MCF 10A (cell line): ENCODE measurements at places on chromosomes 1 and 21.

DNA sequence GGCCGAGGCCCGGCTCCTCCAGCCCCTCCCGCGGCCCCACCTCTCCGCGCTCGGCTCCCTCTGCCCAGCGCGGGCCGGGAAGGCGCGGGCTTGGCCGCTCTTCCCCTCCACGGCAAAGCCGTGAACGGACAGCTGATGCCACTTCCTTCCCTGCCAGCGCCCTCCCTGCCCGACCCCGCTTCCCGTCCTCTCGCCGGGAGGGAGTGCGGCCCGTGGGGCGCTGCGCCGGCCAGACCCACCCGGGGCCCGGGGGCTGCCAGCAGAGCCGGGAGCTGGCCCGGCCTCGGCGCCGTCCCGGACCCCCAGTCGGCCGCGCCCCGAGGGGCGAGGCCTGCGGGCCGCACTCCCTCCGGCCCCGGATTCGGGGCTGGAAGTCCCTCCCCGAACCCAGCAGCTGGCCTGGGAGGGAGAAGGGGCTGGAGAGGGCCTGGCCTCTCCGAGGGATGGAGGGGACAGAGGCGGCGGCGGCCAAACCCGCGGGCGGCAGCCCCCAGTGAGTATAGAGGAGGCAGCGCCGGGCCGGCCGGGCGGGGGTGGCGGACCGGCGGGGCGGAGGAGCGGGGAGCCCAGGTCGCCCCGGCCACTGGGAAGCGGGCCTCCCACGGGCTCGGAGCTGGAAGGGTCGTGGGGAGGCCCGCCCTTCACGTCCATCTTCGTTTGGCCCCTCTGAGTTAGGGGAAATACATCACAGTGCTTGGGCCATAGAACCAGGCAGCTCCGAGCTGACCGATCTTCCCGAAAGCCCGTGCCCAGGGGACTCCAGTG, at the start of gene KIAA1614:
Gene KIAA1614, plus strand, starts transcription at position 97 of the 765 bp plus-strand sequence. Its CDS starts 347 bp downstream, at position 444.
- DNase-seq, result no peak

DNA sequence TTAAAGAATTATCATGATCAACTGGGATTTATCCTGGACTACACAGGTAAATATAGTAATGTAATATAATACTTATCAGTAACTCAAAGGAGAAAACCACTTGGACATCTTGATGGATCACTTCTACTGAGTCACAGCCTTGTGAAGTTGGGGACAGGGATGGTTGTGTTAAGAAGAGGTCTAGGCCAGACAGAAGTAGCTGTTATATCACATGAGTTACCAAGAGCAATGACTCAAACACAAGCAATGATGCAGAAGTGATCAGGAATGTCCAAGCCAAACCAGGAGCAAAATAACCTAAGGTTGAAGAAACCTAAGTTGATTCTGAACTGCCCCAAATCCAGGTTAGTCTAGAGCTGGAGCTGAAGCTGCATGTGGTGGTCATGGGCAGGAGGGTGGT, 424.5 kb upstream of the DAB1 start:
- DNase-seq, result no peak

GRCh38 chr1:165605246-165605645, 25.8 kb upstream of the MGST3 start:
- DNase-seq, result no peak

DNA sequence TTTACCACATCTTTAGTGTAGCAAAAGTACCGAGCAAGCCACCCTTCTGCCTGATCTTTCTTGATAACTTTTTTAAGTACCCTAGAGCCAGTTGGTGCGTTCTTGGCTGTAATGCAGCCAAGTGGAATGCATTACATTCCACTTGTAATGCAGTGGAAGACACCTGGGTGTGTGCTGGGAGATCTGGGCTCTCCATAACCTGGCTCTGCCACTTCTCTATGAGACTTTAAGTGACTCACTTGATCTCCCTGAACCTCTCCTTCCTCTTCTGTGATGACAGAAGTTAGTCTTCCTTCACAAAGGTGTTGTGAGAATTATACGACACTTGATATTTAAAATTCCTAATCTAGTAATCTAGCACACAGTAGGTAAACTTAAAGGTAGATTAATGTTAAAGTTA, 35.3 kb upstream of the NFIA start:
- no peak for DNase-seq

DNA sequence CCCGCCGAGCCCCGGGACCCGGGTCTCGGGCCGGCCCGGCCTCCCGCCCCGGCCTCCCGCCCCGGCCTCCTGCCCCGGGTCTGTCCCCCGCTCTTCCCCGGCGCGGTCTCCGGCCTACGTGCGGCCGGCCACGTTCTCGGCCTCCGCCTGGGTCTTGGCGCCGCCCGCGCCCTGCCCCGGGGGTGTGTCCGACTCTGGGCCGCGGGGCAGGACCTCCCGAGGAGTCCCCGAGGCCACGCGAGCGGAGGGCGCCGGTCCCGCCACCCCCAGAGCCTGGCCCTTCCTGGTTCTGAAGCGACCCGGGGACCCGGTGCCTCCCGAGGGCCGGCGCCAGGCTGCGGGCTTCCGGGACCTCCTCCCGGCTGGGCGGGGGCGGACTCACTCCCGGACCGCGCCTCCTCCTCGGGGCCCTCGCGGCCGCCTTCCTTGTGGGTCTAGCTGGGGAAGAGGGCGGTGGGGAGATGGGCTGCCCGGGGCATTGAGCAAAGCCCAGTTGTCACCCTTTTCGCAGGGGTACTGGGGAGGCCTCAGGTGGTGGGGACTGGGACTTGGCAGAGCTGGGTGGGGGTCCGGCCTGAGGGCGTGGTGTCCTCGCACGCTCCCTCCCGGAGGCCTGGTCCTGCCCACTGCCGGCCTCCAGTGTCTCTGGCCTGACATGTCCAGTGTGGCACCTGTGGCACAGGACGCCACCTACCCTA, 558 bp downstream of the PFKL start:
- DNase-seq, result peak; percentile 57

GRCh38 chr1:83942914-83943313, 56.0 kb downstream of the TTLL7 start:
- DNase-seq, result no peak

DNA sequence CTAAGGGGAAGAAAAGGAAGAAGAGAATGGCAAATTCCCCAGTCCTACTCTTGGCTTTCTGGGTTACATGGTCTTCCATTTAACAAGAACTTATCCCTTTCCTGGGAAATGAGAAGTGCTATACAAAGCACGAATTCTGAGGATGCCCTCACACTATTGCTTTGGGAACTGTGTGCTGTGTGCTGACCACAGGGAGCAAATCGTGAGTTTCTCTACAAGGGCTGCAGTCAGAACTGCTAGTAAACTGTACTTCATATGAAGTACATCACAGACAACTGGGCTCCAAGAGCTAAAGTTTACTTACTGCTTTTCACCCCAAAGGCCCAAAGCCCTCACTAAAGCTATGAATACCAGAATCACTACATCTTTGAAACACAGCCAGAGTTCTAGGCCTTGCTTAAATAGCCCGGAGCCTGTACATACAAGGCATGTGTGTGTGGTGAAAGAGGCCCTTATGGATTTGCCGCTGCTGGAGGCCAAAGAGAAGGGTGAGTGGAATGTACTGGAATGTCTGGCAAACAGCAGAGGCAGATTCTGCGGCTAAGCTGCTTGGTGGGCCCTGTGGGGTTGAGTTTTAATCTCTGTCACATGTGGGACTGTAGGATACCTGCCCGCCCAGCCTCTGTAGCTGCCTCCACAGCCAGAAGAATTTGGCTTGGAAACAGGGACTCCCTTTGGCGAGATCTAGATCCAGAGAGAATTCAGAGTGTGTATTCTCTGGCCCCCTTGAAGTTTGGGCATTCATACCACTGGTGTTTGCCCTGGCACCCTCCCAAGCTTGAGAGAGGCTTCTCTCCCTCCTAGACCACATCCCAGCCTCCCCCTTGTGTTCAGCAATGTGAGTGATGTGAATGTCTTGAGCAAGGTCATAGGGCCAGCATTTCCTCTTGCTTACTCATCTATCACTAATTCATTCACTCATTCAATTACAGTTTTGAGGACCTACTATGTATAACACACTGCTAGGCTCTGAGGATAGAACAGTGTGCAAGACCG, 21.9 kb upstream of the TRIM67 start:
- DNase-seq, result peak; percentile 87

DNA sequence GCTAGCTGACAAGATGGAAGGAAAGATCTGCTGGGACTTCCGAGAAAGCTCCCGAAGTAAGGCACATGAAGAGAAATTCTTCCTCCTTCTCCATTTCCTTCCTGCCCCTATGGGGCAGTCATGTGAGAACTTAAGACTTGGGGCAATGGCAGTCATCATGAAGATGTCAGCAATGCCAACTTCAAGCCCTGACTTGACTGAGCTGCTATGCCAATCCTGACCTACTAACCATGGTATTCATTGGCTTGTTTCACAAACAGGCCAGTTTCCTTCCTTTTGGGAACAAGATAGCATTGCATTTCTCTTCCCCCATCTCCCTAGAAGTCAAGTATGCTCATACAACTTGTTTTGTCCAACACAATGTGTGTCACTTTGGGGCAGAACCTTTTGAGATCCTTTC, 25.5 kb downstream of the GRIK1 start:
- DNase-seq, result peak; percentile 8

DNA sequence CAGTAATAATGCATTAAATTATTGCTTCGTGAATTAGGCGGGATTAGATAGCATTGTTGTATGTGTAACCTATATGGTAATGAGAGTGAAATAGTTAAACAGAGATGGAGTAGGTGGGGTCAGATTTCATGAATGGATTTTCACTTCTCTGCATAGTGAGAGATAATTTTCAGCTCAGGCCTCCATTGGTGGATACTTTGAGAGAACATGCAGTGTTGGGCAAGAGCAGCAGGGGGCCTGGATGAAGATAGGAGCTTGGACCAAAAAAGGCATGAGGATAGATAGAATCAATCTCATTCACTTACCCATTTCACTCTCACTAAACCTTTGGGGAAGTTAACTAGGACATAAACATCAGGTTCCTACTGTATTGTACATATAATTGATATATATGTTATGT, 39.5 kb upstream of the C1orf87 start:
- no peak for DNase-seq

DNA sequence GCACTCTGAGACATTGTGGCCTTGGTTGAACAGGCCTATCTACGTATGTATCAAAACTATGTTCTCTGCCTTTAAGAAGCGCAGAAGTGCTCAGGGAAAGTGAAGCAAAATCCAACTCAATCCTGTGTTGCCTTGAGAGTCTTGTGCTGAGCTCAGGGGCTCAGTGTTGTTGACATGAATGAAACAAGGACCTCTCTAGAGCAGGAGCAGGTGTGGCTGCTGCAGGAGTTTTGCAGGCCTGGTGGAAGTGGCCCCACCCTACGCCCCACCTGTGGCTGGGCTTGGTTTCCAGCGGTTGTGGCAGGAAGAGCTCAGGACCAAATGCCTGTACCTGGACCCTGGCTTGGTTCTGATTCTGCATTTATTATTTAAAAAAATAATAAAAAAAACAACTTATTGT, 20.9 kb downstream of the CA6 start:
- no peak for DNase-seq

GRCh38 chr1:107433635-107434360, 293.0 kb downstream of the NTNG1 start:
- no peak for DNase-seq

DNA sequence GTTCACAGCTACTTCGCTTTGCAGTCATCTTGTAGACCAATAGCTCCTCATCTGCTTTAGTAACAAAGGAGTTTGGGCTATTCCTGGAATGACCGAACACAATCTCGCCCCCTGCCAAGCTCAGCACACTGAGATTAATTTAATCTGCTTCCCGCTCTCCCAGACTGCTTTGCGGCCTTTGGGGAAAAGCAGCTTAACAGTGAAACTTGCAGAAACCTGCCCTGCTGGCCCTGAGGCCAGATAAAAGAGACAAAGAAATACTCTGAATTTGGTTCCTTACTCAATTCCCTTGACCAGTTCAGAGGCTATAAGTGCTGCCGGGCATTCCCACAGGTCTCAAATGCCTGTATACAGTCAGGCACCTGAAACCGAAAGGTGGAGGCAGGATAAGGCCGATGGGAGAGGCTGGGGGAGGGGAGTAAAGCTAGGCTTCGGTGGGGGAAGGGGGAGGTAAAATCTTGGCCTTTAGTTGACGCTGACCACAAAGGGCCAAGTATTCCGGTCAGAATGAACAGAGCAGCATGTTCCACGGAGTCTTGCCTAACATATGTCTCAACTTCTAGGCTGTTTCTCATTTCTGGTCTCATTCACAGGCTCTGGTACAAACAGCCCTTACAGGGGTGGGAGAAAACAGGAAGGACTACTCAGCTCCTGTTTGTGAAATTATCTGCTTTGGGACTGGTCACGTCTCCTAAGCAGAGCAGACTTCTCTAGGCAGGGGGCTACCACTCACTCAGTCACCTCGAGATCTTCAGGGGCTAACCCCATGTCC, 17.7 kb upstream of the A3GALT2 start:
- peak; percentile 96 for DNase-seq

DNA sequence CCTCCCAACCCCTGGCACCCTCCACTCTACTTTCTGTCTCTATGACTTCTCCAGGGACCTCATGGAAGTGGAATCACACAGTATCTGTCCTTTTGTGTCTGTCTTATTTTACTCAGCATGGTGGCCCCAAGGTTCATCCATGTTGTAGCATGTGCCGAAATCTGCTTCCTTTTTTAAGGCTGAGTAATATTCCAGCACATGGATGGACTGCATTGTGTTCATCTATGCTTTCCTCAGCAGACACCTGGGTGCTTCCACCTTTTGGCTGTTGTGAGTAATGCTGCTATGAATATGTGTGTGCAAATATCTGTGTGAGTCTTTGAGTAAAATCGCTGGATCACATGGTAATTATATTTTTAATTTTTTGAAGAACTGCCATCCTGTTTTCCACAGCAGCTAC, 1.6 kb upstream of the PFKL start:
- peak; percentile 13 for DNase-seq

GRCh38 chr21:14519000-14519399, 27.1 kb downstream of the SAMSN1 start:
- DNase-seq, result no peak

DNA sequence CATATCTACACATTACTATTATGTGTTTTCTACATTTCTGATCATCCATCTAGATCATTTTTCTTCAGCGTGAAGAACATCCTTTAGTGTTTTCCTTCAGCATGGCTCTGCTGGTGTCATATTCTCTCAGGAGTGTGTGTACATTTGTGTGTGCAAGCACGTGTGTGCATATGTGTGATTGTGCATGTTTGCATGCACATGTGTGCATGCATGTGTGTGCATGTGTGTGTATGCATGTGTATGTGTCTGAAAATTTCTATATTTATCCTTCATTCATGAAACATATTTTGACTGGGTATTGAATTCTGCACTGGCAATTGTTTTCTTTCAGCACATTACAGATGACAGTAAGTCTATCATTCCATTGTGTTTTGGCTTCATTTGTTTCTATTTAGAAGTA, 74.6 kb downstream of the FHAD1 start:
- DNase-seq, result no peak

GRCh38 chr1:156726549-156727226, 1.6 kb upstream of the METTL25B start:
- DNase-seq, result peak; percentile 92

- no peak for DNase-seq
Observed at GRCh38 chr1:150162582-150162861, 12.8 kb downstream of the PLEKHO1 start.
